Midbrain (tissue), 1 donor: ENCODE measurements at places on chromosomes 4 and X.

DNA sequence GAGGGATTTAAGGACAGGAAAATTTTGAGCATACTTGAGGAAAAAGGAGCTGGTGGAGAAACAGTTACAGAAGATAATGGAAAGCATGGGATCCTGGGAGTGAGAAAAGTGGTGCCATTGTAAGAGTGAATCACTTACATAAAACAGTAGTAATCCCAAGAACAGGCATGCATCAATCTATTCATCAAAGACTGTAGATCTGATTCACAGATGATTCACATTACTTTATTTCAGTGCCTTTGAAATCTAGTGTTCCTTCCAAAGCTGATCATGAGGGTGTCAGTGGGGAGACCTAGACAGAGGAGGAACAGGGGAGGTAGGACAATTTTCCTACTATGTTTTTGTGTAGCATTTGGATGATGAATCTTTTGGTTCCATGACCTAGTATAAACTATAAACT is 102.7 kb downstream of the TAB3 start:
- no peak for DNase-seq

DNA sequence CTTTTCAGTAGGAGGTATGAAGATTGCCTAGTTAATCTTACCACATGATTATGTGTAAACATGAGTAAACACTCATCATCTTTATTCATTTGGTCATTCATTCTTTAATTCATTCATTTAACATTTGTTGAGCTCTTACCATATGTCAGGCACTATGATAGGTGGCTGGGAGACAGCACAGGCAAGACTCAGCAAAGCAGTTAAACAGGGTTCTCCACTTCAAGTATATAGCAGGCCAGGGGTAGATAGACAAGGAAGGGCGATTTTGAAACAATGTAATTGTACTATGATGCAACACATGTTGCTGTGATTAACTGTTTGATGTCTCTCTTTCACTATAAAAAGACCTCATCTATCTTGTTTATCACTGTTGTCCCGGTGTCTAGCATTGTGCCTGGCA is 84.3 kb upstream of the GPR101 start:
- no peak for DNase-seq

GRCh38 chr4:137474711-137475301 is 57.5 kb downstream of the PCDH18 start:
- DNase-seq = no peak

DNA sequence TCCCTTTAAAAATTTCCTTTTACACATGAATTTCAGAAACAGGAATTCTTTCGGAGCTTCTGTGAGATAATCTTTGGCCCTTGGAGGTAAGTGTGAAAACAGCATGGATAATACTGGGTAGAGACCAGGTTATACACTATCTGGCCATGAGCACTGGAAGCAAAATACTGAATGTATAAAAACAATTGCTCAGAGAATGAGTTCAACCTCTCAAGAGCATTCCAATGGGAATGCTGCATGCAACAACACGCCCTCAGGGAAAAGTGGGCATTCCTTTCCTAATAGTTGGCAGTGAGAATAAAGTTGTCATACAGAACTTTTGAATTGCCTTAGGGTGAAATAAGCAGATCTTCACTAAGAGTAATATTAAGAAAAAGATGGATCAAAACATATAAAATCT is 574.8 kb upstream of the DIPK2B start:
- DNase-seq = no peak

GRCh38 chrX:853304-853703 is 222.7 kb downstream of the SHOX start:
- no peak for DNase-seq

DNA sequence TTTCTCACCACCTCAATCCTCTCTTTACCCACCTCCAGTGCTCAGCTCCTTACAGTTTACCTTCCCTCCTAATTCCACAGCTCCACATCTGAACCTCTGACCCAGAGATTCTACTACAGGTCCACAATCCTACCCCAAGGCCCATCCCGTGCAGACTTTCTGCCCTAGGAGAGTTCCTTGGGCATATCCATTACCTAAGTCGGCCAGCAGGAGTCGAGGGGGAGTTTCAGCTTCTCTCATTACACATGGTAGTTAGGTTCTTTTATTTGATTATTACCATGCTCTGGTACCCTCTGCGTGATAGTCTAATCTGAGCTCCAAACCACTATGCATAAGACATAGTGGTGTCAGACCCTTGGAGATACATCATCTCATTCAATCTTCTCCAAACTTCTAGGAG is 117.9 kb downstream of the SH3RF1 start:
- DNase-seq = no peak

GRCh38 chr4:123596805-123597204 is 200.2 kb downstream of the SPRY1 start:
- no peak for DNase-seq

- no peak for DNase-seq
These were observed 2.0 kb upstream of the SOD3 start for GRCh38 chr4:24793219-24794005.

DNA sequence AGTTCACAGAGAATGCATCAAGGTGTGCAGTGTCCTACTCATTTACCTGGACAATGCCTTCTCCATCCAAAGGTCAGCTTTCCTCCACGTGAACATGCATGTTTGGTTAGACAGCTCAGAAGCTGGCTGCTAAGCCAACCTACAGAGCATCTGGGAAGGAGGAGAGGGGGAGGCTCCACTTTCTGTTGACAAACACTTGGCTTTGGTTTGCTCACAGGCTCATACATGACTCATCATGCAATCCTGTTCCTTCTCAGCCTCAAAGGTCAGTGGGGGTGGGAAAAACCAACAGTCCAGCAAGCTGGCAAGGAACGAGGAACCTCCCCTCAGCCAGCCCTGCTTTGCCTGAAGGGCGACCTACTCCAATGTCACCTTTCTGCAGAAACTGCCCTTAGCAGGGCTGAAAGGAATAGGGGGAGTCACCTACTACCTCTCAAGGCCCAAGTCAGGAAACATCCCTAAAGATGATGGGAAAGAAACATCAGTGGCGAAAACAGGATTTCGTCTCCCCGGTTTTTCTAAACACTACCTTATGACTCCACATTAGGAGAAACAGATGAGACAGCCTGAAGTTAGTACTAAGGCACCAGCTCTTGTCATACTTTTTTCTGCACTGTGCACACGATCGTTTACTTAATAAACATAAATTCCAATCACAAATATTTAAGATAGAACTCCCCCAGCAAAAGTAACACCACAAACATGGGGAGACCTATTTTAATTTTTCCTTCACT is 37.9 kb downstream of the RELL1 start:
- no peak for DNase-seq

DNA sequence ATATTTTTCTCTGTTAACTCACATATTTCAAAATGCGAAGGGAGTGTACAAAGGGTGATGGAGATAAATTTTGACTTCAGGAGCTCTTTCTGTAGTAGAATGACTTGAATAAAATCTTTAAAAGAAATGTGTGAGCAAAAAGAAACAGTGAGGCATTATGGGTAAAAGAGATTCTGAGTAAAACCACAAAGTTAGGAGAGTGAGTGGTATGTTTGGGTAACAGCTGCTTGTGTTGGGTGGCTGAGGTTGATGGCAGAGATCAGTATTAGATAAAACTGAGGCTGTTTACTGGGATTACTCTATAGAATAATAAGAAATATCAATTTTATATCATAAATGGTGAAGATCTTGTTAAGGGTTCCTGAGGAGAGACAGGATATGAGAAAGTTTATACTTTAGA is 434.2 kb upstream of the AMOT start:
- DNase-seq = no peak

GRCh38 chr4:146033149-146033548 is 94.5 kb upstream of the ZNF827 start:
- no peak for DNase-seq

DNA sequence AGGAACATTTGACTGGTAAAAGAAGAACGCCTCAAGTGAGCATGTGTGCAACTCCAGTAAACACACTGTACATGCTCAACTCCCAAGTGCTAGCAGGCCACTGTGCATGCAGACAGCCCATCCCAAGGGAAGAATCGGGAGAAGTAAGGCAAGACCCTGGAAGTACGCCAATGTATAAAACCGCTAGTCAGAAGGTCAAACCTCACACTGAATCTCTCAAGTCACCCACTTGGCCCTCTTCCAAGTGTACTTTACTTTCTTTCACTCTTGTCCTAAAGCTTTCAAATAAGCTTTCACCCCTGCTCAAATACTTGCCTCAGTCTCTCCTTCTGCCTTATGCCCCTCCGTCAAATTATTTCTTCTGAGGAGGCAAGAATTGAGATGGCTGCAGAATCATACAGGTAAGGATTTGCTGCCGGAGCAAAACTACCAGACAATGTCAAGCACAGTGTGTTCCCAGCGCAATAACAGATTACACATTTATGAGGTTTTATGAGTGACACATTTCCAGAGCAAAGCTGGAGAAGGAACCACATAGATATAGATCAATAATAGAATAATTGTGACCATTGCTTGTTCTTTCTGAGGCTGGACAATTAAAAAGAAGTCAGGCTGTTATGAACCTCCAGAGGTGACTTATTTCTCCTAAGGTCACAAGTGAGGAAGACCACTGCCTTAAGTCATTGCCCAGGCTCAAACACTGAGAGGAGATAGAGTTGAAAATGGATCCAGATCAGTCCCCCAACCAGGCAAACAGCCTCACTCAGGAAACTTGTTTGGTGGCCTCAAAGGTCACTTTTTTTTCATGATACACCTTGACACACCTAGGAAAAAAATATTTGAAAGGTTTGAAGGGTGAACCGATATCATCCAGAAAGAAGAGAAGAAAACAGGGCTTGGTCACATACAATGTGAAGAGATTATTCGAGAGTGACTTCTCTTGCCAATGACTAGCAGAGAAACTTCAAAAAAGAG is 26.3 kb downstream of the CXCL1 start:
- DNase-seq = no peak

- DNase-seq = no peak
These were observed 55.9 kb upstream of the RASSF6 start for GRCh38 chr4:73676136-73676535.

- DNase-seq = no peak
These were observed 121.8 kb upstream of the C1GALT1C1 start for GRCh38 chrX:120751683-120752082.

DNA sequence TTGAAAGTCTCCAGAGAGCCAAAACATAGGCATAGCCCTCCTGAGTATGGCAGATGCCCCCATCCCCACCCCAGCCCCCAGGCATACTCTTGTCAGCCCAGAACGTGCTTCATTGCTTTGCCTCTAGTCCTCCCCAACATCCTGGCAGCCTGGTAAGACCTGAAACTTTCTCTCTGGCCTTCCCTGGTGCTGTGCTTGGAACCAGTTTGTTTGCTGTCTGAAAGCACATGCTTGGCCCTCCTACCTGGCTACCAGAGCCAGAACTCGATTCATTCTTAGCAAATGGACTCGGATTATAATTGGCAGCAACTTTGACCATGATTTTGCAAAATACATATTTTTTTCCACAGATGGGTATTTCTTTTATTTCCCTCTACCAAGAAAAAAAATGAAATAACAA is 248.1 kb downstream of the USP46 start:
- no peak for DNase-seq

DNA sequence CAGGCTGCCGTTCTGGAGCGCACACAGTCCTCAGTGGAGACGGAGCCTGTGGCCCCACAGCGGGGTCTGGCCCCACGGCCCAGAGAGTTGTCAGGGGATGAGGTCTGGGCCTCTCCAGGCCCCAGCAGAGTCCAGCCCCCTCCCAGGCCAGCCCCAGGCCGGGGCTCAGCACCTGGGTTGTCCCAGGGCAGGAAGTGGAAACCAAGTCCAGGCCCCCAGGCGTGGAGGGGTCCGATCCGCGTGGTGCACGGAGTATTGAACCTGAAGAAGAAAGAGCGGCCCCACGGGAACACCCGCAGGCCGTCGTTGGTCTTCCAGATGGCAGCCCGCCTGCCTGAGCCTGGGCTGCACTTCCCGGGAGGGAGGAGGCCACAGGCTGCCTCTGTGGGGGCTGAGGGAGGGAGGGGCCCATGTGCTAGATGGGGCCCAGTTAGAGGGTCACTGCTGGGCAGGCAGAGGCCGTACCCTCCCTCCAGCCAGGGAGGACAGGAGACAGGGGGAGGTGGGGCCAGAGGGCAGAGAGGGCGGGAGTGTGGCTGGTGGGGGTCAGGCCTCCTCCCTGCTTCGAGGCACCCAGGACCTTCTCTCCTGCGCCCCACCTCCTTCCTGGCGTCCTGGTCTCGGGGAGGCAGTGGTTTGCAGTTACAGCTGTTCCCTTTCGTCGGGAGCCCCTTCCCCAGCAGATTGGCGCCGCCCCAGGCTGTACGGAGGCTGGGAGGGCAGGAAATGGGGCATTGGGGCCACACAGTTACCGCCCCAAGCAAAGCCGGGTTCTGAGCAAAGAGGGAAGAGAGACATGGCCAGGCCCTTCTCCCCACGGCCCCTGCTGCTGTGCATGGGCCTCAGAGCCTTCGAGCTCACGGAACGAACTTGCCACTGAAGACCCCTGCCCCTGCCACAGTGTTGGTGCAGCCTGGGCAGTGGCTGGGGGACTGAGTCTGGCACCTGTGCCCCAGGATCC is 8.1 kb downstream of the HGFAC start:
- DNase-seq = no peak

- no peak for DNase-seq
These were observed 9.6 kb downstream of the UBE2D3 start for GRCh38 chr4:102817613-102818268.

DNA sequence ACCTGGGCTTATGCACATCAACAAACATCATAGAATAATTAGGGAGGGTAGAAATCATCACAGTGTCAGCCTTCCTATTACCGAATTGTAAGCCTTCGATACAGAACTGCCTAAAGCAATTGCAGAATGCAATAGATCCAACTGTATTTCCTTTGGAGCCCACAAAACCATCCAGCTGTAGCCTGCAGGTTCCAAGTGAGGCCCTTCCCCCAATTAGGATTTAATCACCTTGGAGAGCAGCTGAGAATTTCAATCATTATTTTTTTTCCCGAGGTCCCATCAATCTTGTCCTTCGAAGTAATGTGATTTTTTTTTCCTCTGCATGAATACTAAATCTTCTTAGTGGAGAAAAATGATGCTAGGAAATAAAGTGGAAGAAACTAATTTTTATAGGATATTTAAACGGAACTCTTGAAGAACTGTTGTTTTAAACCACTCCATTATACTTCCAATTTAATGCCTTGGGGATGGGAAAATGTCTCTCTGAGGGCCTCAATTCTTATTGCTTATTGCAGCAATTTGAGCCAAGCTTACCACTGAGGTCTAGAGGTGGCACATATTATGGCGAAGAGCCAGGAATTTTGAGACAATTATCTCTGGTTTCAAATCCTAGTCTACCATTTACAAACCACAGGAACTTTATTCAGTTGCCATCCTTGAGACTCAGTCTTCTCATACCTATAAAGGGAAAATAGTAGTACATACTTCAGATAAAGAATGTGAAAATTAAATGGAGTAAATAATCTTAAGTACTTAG is 953.4 kb upstream of the IGFBP7 start:
- no peak for DNase-seq

- DNase-seq = no peak
These were observed 824 bp downstream of the TBC1D14 start for GRCh38 chr4:6910340-6910959.

GRCh38 chrX:9992061-9992460 is 24.9 kb downstream of the CLDN34 start:
- no peak for DNase-seq
